ENCODE measurements at places on chromosomes 16 and 17.
A peak's percentile ranks its signal among the peaks of the same experiment; 100 is the strongest.

DNA sequence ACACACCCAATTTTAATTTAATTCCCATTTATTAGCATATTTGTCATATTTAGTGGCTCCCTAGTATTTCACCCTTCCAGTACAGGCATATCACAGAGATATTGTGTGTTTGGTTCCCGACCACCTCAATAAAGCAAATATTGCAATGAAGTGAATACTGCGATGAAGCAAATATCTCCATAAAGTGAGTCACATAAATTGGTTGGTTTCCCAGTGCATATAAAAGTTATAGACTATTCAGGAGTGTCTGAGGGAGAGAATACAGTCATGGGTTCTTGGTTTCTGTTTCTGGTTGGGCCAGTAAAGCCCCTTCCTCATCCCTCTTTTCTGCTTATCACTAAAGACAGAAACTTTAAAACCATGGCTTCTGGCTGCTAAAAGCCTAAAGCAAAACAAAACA, 295.4 kb upstream of the AXIN2 start:
- no peak for DNase-seq

DNA sequence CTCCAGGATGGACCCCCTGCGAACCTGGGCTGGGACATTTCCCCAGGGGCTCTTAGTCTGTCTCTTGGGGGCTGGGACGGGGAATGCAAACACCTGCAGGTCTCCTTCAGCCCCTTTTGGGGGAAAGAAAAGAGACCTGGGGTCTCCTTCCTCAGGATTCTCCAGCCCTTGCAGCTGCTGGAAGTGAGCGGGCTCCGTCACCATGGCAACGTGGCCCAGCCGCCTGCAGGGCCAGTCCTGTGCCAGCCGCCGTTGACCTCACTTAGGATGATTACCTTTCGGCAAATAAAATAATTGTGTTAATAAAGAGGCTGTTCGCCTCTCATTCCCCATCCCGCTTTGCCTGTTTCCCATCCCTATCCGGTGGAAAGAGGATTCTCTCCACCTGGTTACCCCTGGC, 25.7 kb downstream of the MRM1 start:
- no peak for DNase-seq

DNA sequence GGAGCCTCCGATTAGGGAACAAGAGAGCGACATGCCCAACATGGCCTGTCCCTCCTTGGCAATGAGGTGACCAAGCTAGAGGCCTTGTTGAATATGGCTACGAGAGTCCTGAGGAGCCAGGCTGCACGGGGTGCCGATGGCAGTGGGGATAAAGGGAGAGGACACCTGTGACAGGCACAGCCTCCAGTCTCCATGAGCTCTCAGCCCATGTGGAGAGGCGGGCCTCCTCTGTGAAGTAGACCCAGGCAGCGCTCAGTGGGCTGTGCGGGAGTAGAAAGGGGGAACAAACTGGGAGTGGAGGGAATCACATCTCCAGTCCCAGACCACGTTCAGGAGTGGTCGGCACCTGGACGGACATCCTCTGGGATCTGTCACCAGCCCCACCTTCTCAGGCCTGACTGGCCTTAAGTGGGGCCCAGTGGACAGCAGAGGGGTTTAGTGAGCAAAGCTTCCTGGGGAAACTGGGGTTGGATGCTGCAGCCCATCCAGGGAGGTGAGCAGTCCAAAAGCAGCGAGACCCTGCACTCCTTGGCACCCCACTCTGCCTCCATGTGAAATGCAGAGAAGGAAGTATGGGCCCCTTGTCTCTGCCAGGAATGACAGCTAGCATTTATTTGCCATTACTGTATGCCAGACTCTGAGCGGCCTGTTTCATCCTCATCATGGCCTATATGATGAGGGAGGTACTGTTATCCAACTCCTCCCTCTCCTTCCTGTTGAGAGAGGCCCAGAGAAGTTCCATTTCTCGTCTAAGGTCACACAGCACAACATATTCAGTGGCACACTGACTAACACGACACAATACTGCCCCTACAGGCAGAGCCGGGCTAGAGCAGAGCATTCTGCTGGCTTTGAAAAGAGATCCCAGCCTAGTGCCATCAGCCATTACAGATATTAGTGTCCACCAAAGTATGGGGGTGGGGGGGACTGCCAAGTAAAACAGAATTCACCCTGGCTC, 4.5 kb upstream of the TMEM92 start:
- DNase-seq, result peak; percentile 61

GRCh38 chr16:27781195-27781524, 231.2 kb downstream of the KATNIP start:
- no peak for DNase-seq

GRCh38 chr17:17890773-17891759, 54.3 kb upstream of the SREBF1 start:
- DNase-seq, result peak; percentile 51

DNA sequence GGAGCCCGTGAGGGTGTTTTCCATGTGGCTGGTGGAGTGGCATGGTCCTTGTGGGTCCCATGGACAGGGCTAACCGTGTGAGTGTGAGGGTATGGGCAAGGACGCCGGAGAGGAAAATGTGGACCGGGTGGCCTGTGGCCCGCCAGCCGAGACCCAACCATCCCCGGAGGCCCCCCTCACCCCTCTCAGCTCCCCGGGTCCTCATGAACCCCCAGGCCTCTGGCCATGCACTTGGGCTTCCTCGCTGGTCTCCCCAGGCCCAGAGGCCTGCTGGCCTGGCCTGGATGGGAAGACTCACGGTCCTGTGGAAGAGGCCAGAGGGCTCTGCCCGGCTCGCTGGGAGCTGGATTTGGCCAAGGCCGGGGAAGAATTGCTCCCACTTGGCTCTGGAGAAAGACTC, 13.1 kb downstream of the RAP1GAP2 start:
- no peak for DNase-seq

DNA sequence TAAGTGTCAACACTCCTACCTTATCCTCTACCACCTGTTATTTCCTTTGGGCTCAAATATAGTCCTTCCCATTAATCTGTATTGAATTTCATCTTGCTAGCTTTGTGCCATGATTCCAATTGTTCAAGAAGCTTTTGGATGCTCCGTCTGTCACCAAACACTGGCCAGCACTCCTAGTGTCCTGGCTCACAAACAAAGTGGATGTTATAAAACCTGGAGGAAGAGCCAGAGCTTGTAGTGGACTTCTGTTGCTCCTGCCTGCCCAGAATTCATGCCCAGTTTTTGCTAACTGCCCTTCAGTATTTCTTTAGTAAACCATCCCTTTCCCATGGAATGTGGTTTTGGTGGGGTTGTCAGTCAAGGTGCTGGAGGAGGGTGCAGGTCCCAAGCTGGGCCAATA, 77.2 kb upstream of the HS3ST2 start:
- DNase-seq, result no peak

- no peak for DNase-seq
Measured at GRCh38 chr17:8904201-8904600, 36.7 kb upstream of the PIK3R6 start.

- DNase-seq, result no peak
Measured at GRCh38 chr17:74119965-74120364, 83.5 kb upstream of the RPL38 start.

DNA sequence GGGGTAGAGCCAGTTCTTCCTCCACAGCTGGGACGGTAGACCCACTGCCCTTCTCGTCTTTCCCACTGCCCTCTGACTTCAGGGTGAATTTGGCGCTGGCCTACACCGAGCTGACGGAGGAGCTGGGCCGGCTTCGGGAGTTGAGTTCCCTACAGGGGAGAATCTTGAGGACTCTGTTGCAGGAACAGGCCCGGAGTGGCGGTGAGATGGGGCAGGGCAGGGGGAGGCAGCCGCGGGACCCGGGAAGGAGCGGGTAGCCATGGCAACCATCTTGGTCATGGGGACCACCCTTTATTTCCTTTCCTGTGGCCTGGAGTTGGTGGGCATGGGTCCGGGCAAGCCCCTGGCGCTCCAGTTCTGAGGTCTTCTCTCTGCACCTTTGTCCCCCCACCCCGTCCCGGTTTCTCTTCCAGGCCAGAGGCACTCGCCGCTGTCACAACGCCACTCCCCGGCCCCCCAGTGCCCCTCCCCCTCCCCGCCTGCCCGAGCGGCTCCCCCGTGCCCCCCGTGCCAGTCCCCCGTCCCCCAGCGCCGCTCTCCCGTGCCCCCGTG, 14.4 kb downstream of the TBKBP1 start:
- no peak for DNase-seq

GRCh38 chr16:50490828-50491227, 57.4 kb upstream of the NKD1 start:
- no peak for DNase-seq

DNA sequence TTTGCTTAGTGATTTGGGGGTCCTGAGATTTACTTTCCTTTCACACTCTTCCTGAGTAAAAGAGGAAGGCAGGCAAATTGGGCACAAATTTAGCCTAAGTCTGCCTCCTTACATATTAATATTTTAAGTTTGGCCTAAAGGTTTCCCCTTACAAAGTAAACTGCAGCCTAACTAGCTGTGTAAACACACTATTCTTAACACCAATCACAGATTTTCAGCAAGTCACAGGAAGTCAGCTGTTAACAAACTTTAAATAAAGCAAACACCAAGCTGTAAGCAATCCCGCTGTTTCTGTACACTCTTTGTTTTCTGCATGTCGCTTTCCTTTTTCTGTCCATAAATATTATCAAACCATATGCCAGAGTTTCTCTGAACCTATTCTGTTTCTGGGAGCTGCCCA, 45.1 kb upstream of the ABCC11 start:
- no peak for DNase-seq

DNA sequence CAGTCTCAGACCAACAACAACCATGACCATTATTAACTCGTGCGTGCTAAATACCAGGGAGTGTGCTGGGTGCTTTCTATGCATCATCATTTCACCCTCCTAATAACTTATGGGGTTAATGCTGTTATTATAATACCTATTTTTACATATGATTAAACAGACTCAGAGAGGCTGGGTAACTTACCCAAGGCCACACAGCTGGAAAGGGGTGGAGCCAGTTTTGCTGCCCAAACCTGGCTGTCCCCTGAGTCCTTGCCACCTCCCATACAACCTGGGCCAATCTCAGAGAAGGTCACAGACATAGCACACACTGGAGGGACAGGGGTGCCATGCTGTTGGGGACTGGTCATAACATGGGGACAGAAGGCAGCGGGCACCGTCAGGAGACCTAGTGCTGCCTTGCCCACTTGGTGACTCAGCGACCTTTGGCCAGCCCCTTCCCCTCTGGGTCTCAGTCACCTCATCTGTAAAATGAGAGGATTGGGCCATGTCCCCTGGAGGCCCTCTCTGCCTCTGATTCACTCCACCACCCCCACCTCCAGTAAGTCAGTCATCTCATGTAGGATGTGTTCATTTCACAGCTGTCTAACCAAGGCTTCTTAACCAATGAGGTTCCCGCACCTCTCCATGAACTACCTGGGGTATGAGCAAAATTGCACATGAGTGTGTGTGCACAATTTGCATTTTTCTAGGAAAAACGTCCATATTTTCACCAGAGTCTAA, 11.4 kb upstream of the FADS6 start:
- no peak for DNase-seq

DNA sequence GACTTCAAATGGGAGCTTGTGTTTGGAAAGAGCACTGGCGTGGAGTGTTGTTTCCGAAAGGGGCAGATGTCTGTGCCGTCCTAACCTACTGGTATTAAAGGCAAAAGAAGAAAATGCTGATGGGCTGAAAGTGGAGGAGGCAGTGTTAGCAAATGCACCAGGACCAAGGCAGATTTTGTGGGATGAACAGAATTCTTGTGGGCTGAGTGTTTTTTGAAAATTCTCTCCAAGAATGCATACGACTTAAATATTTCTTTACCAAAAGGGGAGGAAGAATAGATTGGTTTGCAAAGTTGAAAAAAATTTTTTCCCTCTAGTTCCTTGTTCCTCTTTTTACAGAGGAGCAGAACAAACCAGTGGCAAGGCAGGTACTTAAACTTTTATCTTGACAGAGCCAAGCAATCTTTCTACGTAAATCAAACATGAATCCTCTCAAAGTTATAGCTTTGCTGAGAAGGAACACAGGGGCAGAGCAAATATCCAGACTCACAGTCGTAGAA, 16.8 kb downstream of the MARCHF10 start:
- DNase-seq, result peak; percentile 75
